ENCODE measurements at places on chromosomes 3 and 15.

DNA sequence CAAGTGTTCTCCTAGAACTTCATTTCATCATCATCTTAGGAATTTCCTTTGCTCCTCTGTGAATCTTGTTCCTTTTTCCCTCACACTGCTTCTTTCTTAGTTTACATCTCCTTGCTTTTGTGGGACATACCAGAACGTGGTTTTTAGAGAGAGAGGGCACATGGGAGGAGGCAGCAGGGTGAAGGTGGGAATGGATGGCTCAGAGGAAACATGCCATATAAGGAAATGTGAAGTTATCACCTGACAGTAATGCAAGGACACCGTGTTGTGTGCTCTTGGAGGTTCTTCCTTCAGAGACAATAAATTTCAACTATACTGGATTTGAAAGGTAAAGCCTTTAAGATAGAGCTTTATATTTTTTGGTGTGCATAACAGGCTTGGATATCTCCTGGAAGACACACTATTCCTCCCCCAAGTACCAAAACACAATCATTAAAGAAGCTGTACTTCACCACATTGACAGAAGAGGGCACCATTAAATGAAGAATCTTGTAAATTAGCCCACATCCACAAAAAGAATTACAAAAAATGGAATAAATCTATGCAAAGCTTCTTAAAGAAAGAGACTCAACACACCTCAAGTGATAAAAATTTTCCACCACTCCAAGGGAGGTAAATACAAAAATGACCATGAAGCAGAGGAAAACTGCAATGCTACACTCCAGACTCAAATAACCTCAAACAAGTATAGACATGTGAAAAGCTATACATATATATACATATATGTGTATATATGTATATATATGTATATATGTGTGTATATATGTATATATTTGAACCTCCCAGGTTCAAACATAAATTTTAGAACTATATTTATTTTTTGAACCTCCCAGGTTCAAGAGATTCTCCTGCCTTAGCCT is 26.1 kb downstream of the RPL39L start:
- no peak for DNase-seq

DNA sequence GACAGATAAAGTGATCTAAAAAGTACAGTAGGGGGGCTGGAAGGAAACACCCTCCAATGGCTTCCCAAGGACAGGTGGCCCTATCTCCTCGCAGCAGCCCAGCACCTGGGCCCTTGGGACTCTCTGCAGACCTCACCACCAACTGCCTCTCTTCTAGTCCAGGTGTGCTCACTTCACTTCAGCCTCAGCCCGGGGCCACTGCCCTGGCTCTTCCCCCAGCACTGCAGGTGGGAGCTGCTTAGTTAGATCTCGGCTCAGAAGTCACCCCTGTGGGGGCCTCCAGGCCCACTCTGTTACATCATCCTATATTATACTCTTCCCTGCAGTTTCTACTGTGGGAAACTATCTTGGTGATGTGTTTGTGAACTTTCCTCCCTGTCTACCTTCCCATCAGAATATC is 2.0 kb downstream of the KLF15 start:
- no peak for DNase-seq

DNA sequence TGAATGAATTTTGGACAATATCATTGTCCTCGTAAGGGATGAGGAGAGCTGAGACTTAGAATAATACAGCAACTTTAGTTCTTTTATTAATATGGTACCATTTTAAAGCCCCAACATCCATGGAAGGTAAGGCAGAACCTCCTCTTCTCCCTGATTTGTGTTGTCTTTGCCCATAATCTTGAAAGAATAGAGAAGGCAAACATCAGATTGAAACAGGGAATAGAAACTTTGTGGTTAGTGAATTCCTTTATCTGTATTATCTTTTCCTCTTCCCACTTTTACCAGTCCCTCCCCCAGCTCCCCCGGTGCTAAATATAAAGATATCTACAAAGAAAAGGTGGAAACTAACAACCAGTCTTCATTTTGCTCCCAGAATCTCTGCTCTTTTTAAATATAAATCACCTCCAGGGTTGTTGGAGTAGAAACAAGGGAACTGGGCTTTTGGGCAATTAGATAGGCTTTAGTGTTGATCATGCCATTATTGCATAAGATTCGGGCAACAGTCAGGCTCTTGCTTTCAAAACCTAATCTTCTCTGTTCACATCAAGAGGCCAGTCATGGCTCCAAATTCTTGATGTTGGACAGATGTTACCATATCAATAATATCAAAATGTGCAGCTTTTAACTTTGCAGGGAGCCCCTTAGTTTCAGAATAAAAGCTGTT is 32.5 kb downstream of the ITPR1 start:
- DNase-seq, result no peak

DNA sequence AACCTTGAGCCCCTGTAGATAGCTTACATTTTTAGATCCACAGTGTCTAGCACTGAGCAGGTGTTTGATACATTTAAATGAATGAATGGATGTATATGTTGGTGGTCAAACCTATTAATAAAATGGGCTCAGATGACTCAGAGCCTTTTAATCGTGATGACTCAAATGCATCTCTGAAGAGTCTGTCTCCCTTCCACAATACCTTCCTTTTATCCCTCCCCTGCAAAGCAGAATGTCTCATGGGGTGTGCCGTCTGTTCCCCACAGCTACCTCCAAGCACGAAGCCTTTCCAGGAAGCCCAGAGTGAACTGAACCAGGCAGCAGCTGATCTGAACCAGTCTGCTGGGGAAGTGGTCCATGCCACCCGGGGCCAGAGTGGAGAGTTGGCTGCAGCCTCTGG is 303.5 kb upstream of the TPM1 start:
- DNase-seq, result peak; percentile 29

DNA sequence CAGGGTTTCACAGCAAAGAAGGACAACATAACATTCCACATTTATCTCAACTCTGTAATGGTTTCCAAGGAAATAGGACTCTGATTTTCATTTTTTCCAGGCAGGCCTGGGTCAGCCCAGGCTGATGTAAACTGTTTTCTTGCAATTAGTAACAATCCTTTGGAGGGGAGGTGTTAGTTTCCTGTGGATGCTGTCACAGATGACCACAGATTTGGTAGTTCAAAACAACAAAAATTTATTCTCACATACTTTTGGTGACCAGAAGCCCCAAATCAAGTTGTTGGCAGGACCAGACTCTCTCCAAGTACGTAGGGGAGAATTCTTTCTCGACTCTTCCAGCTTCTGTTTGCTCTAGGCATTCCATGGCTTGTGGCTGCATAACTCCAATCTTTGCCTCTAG is 88.0 kb downstream of the EDEM1 start:
- DNase-seq, result no peak

DNA sequence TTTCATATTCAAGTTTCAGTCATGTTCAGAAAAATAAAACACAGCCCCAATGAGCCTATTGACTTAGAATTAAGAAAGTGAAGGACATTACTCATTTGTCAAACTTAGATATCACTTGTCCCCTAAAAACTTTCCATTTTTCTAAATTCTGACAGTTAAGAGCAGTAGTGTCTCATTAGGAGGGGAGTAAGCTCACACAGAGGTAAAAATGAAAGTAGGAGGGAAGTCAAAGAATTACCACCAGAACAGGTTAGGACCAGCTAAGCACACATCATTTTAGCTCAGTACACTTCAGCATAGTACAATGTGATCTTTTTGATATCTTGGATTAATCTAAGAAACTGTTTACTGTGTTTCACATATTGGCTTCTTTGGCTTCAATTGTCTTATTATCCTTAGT is 64.3 kb downstream of the OSTN start:
- DNase-seq, result peak; percentile 12

DNA sequence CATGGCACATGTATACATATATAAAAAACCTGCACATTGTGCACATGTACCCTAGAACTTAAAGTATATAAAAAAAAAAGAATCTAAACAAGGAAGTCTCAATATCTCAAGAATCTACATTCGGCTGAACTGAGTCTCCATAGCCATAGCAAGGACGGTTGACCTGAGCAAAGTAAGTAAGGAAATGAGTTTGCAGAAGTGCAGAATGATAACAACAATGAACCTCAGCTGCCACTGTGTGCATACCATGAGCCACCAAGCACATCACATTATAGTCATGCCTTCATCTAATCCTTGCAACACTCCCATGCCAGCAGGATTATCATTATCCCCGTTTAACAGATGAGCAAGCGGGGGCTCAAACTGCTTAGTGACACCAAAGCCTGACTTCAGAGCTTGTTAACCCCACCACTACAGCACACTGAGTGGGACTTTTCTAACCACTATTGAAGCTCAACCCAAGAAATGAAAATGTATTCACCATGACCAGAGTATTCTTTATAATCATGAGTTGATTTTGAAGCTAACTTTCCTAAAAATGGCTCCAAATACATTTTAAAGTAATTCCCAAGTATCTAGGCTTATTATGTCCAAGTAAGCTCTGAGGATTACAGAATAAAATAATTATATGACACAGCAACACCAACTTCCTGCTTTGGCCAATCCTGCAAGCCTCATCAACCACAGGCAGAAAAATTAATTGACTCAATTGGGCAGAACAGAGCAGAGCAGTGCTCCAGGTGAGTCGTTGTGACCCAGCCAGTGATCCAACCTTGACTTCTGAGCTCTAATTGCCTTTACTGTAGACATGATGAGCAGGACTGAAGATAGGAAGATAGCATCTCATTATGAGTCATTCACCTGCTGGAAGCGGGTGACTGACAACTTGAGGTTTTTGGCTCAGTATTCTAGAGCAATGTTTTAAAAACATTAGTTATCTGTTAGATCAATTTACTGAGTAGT is 47.3 kb upstream of the IL12A start:
- DNase-seq, result no peak

- peak; percentile 90 for DNase-seq
Observed at GRCh38 chr3:14261229-14261628, 82.6 kb downstream of the LSM3 start.

- peak; percentile 17 for DNase-seq
Observed at GRCh38 chr3:153026026-153026425, 136.0 kb upstream of the RAP2B start.

DNA sequence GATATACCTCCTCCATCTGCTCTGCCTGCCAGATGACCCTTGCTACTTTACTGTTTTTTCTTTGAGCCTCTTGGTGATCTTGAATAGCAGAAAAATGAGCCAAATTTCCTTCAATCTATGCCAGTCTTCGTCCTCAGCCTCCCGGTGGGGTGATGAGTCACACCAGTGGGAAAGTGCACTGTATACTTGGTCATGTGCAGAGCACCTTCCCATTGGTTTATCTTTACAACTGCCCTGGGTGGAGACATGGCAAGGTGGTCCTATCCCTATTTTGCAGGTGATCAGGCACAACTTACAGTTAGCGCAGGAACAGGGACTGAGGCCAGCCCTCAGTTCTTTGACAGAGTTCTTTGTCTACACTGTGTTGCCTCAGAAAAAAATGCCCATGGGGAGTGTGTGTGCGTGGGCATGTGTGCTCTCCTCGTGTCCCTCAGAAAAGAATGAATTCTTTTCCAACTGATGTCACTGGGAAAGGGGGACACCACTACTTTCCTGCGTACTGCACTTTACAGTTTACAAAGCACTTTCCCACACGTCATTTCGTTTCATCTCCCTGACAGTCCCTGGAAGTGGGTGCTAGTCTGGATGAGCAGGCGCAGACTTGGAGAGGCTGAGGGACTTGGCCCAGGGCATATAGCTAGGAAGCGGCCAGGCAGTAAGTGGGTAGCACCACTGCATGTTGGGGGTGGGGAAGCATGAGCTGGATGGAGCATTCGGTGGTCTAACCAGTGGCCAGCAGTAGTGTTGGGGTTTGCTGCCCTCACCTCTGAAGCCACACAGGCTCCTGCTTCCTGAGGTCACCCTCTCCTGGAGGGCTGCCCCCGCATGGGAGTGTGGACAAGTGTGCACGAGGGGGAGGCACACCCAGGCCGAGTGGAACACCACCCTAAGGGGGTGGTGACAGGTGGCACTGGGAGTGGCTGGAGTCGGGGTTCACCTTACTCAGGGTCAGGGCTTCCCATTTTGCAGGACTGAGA is 24.1 kb downstream of the SMAD3 start:
- peak; percentile 61 for DNase-seq

DNA sequence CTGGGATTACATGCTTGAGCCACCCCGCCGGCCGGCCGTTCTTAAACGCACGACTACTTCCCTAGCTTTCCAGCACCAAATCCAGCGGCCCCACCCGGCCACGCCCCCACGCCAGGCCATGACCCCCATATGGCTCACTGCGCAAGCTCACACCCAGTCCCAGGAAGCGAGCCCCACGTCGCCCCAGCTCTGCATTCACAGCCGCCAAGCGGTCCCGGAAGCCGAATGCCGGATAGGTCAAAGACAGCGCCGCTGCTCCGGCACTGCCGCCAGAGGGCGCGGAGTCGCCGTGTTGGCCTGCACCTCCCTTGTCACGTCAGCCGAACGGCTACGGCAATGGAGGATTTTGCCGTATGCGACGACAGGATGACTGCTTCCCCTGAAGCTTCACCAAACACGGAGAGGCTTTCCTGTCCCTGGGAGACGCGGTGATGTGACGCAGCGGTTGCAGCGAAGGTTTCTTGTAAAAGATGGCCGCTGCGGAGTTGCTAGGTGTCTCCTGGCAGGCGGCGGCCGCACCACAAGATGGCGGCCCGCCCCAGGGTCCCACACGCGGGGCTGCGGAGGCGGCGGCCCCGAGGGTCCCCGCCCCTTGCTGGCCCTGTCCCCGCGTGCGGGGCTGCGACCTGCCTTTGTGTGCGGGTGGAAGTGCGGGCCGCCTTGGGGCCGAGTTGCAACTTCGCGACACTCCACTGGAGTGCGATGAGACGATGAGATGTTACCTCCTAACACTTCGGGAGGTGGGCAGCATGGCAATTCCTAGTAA is 30.2 kb upstream of the RPN1 start:
- peak; percentile 98 for DNase-seq

- no peak for DNase-seq
Observed at GRCh38 chr3:14846226-14846880, 27.6 kb downstream of the FGD5 start.

- no peak for DNase-seq
Observed at GRCh38 chr3:10581251-10581650, 75.9 kb upstream of the ATP2B2 start.

DNA sequence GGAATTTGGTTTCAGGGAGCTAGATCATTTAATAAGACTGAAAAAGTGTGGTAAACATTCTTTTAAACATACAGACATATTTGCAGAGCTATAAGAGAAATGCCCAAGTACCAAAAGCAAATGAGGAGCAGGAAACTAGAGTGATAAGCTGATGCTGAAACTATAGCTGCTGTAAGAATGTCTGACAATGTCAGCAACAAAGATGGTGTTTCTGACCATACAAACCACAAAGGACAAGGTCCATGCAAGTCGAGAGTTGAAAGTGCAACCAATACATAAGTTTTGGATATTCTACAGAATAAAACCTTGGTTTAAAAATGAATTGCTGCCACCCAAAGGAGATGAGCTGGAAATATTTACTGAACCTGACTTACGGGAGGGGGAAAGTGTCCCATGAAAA is 610.2 kb downstream of the TBL1XR1 start:
- no peak for DNase-seq

GRCh38 chr15:33624439-33624838 is 313.7 kb downstream of the RYR3 start:
- no peak for DNase-seq

DNA sequence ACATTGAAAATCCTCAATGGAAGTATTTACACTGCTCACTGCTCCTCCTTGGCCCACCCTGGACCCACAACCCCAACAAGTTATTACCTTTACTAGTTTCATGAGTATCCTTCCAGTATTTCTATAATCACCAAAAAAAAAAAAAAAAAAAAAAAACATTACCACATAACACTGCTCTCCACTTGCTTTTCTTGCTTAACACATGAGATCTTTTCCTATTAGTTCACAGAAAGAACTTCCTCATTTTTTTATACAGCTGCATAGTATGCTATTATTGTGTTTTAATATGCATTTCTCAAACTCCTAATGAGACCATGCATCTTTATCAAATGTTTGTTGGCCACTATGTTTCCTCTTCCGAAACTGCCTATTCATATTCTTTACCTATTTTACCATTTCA is 14.6 kb downstream of the GABPB1 start:
- DNase-seq, result no peak

GRCh38 chr3:21952856-21953255 is 201.8 kb upstream of the ZNF385D start:
- no peak for DNase-seq
